ENCODE measurements at places on chromosomes 13 and 19. TPM values are rescaled to one million over a fixed set of nuclear protein-coding genes. Genes with fewer than 3 reads are reported as not detected.

ELSPBP1 gene
- not detected for total RNA-seq

FOXA3 gene
- not detected for total RNA-seq

ZIC5 gene
- 8.8 TPM for total RNA-seq

ZNF723 gene
- not detected for total RNA-seq

ZSWIM9 gene
- 5.7 TPM for total RNA-seq

RXFP2 gene
- total RNA-seq = not detected

ZNF304 gene
- 9.5 TPM for total RNA-seq

TMEM238 gene
- 0.70 TPM for total RNA-seq

FGF21 gene
- not detected for total RNA-seq

MAP4K1 gene
- 3.1 TPM for total RNA-seq

CCDC8 gene
- 35.0 TPM for total RNA-seq

ERICH6B gene
- total RNA-seq = not detected

ATP4B gene
- not detected for total RNA-seq

RNF113B gene
- not detected for total RNA-seq

C19orf47 gene
- total RNA-seq = 13.1 TPM

ZNF560 gene
- not detected for total RNA-seq

CD209 gene
- total RNA-seq = not detected

RPS15 gene
- 932 TPM for total RNA-seq

TMEM150B gene
- total RNA-seq = not detected

FFAR3 gene
- total RNA-seq = not detected

FAAP24 gene
- 5.5 TPM for total RNA-seq

LRCH1 gene
- 13.9 TPM for total RNA-seq

TJP3 gene
- not detected for total RNA-seq

WDR87 gene
- not detected for total RNA-seq

CGB5 gene
- not detected for total RNA-seq

SH2D3A gene
- total RNA-seq = not detected

PTOV1 gene
- total RNA-seq = 295 TPM

DCLK1 gene
- 7.8 TPM for total RNA-seq

SPACA4 gene
- total RNA-seq = not detected

MBD3L4 gene
- not detected for total RNA-seq

LILRB1 gene
- total RNA-seq = not detected

ECSIT gene
- 28.9 TPM for total RNA-seq

IRGC gene
- not detected for total RNA-seq
